NT2/D1 (cell line): ENCODE measurements at places on chromosomes 2 and 18.

- no peak for DNase-seq
These were observed 2.6 kb upstream of the PRLH start for GRCh38 chr2:237563816-237564215.

DNA sequence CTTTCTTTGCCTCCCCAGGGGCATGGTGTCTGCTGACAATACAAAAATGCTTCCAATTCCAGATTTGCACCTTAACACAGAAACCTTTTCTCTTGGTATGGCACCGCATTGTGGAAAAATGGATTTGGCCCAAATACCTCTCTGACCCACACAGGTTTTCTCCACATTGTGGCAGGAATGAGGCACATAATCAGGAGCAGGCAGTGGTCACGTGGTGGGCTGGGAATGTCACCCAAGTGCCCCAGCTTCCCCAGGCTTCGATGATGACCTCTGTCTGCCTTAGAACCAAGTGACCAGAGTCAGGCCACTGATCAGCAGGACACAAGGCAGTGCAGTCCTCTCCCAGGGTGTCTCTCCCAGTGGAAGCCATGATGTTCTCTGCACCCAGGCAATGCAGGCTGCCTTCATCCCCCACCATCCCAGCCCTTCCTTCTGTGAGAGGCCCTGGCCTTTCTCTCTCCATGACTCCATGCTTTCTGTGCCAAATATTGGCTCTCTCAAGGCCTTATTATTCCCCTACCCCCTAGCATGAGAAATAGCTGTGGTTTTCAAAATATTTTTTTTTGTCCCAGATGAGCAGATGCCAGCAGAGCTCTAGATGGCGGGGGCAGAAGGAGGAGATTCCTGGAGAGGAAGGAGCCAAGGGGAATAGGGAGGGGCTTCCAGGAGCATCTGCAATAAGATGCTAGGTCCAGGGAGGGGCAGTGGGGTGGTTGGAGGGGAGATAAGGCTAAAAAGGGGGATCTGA lies 198.9 kb downstream of the ACKR3 start:
- no peak for DNase-seq

DNA sequence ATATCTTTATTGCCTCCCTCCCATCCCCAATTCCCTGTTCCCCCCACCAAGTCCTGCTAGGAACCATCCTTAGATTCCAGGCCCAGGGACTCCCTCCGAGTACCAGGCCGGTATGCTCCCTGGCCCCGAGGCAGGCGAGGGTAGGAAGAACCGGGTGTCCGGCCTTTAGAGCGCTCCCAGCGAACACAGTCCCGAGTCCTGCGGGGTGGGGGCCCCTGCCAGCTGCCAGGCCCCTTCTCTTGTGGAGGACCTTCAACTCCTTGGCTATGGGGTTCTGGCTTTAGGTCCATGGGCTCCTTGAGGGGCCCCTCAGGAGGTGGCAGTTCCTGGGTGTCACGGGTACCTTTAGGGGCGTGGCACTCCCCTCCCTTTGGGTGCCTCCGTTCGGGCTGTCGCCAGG lies 4.4 kb downstream of the BCS1L start:
- DNase-seq: no peak

GRCh38 chr2:64720535-64721319 lies 67.0 kb upstream of the SERTAD2 start:
- DNase-seq: no peak

DNA sequence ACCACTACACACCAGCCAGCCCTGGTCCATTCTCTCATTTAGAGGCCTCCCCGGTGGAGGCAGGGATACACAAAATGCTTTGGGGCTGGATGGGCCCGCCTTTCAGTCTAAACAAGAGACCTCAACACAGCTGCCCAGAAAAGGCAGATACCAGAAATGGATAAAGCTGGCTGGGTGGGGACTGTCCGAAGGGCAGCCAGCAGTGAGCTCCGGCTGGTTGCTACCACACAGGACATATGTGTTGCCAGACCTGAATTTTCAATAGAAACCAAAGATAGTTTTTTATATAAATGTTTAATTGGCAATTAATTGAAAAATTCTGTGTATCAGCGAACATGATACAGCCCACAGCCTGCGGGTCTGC lies 1.4 kb downstream of the GPBAR1 start:
- no peak for DNase-seq

- DNase-seq: no peak
These were observed 93.8 kb downstream of the PMAIP1 start for GRCh38 chr18:59993560-59993959.

DNA sequence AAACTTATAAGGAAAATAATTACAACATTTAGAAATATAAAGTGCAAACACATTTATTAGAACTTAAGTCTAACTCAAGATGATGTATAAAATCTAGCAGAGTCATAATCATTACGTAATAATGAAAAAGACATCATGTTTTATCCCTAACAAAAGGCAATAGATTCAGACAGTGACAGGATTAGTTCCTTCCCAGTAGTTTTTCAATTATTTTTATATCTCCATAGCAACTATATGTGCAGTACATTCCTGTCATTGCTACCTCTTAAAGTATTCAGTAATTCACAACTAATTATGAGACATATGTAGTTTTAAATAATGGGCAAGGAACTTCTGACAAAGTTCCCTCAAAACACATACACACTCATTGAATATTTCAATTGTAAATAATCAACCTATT lies 687.9 kb downstream of the CCDC85A start:
- no peak for DNase-seq

DNA sequence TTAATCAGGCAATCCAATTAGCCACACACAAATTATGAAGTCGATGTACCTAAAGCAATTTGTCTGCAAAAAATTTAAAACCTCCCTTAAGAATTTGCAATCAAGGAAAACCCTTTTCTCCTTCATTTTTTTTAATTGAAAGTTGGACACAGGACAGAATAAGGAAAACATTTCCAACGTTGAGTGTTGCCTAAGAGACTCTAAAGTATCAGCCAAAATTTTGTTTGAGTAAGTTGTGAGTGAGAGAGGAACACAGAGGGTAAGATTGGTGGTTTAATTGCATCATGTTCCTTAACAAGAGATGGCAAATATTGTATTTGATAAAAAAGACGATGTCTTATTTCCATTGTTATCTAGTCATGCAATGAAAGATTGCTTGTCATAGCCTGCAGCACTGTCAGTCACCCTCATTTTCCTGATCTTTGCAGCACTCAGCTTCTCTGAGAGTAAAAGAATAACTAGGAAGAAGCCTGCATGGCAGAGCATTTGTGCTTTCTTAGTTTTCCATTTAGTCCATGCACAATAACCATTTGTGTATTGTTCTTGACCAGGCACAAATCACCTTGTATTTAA lies 115.5 kb downstream of the ICOS start:
- DNase-seq: no peak

DNA sequence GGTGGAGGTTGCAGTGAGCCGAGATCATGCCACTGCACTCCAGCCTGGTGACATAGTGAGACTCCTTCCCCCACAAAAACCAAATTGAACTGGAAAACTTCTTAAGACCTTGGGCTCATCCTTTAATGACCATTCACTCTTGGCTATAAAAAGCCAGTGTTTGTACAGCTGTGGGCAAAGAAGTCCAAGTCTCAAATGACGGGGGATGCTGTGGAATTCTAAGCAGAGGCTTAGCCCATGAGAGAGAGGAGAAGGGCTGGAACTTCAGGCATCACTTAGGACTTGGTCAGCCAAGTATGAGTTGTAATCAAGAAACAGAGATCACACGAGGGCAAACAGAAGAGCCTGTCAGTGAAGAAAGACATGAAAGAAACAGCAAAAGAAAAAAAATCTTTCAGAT lies 79.3 kb upstream of the POU3F3 start:
- no peak for DNase-seq

- DNase-seq: no peak
These were observed 79.8 kb downstream of the LIMS1 start for GRCh38 chr2:108614043-108614545.

DNA sequence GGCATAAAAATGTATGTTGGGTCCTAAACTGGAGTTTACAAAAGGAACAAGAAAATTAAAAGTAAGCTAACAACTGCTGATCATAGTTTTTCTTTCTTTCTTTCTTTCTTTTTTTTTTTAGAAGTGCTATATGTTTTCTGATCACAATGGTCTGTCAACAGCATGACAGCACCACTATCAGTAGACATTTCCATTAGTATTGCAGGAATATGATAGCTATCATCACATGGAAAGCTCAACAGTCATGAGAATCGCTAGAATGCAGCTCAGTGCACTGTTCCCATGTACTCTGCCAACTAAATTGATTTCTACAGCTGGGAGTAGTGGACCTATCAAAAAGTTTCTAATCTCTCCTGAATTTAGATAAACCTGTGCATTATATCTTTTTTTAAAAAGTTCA lies 950.3 kb upstream of the ACVR2A start:
- no peak for DNase-seq

DNA sequence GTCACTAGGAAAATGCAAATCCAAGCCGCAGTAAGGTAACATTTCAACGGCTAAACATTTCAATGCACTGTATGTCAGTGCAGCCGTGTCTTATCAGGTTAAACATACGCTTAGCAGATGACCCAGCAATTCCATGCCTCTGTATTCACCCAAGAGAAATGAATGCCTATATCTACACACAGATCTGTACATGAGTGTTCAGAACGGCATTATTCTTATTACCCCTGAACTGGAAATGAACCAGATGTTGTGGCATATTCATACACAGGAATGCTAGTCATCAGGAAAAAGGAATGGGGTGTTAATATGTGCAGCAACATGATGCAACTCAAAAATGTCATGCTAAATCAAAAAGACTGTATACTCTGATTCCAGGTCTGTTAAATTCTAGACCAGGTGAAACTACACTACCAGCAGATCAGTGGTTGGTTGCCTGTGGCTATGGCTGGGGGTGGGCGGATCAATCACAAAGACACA lies 80.4 kb upstream of the RPL31 start:
- DNase-seq: no peak

DNA sequence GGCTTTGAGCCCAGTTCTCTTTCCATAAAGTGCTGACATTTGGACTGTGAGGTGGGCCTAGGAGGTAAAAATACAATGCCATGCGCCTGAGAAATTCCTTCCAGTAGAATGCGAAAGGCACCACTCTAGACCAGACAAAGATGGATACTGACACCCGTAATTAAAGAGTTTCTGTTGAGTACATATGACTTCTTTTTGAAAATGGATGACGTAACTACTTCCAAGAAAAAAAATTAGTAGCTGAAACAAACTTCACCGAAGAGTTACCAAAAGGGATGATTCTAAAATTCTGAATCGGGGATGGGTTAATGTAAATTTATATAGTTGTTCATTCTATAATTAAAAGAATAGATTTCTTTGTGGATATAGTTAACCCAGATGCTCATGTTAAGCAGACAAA lies 146.8 kb downstream of the ALK start:
- no peak for DNase-seq

DNA sequence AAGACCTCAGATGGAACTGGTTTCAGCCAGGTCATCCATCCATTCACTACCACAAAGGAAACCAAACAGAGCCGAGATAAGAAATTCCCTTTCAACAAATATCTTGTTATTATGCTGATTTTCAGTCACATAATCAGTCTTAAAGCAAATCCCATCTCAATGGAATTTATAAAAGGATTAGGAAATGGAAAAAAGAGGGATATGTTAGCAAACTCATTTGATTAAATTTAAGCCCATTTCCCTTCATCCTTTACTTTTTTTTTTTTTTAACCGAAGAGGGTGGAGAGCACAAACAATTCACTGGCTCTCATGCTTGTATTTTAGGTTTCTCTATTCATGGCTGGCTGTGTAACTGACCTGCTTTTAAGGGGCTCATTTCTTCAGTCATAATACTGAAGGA lies 109.0 kb upstream of the GATA6 start:
- DNase-seq: no peak

- DNase-seq: no peak
These were observed 30.4 kb downstream of the PIAS2 start for GRCh38 chr18:46886893-46887292.

DNA sequence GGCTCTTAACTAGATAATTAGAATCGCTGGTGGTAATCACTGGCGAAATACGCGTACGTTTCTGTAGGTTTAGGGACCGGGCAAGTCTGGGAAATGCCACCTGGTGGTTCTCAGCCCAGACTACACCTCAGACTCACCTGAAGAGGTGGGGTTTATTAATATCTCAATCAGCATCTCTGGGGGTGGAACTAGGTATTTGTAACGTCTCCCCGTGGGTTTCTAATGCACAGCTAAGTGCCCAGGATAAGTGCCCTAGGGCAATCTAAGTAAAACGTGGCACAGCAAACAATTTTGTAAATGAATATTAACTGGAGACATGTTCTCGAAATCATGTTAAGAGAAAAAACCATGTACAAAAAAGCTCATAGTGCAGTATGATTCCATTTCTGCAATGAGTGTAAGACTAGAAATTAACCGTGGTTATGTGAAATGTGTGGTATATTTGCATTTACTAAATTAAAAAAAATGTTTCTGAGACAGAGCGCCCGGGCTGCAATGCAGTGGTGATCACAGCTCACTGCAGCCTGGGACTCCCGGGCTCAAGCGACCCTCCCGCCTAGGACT lies 760 bp upstream of the CNOT11 start:
- DNase-seq: peak; percentile 57

- no peak for DNase-seq
These were observed 129.5 kb downstream of the MTCL1 start for GRCh38 chr18:8834881-8835280.

GRCh38 chr2:98634406-98635092 lies 26.2 kb downstream of the UNC50 start:
- peak; percentile 33 for DNase-seq

- no peak for DNase-seq
These were observed 94.6 kb downstream of the LDLRAD4 start for GRCh38 chr18:13313006-13313686.

- DNase-seq: no peak
These were observed 47.7 kb downstream of the RRM2 start for GRCh38 chr2:10170256-10170655.

DNA sequence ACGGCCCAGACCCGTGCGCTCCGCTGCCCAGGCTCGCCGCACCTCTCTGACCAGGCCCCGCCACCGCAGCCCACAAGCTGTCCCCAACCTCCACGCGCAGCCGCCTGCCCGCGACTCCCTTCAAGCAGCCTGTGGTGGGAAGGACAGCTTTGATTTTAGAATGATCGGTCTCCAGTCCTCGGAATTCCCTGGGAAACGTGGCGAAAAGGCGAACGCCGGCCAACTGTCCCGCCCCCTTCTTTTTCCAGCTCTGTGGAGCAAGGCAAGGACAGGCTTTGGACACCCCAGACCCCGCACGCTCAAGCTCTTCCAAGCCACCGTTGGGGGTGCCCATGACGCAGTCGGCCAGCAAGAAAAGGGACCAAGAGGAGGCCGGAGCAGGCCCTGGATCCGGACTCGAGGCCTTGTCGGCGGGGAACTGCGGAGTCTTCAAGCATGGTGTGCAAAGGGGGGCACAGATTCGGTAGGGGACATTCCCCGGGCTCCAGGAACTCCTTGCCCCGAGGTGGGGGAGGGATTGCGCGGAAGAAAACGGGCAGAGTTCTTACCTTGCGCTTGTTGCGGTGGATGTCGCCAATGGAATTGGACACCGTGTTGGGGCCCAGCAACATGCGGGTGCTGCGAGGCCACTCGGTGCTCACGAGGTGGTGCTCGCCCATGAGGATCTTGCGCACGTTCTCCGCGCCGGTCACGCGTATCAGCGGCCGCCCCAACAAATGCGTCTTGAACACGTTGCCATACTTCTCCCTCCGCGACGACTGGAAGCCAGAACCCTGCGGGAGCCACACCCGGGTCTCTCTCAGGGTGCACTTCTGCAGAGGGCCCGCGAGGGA lies 4.0 kb downstream of the CYP26B1 start:
- DNase-seq: no peak
